Globus pallidus (tissue), 1 donor: ENCODE measurements at places on chromosomes 2 and 18.
A peak's percentile ranks its signal among the peaks of the same experiment; 100 is the strongest.

DNA sequence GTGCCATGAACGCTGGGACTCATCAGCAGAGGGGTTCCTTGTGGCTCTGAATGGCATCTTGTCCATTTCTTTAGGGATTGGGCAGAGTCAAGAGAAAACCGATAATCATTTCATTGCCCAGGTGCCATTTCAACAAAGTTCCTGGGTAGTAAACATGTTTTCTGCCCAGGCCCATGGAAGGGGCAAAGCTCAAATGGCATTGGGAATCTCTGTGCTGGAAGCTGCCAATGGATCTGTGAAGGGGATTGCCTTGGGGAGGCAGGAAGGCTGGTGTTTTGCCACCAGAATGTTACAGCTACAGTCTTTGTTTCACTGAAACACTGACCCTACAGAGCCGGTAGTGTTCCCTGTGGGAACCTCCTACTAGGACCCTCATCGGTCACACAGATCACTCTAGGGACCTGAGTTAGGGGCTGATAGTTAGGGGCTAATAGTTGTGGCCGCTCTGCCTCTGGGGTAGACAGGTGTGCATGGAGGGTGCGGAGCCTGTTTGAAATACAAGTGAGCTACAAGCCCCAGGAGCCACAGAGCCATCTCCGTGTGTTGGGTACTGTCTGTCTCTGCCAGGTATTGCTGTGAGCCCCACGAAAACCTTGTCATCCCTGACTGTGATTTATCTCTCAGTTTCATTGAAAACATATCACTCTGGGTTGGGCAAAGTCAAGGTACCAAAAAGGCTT, 224.4 kb upstream of the COPS8 start:
- no peak for DNase-seq

DNA sequence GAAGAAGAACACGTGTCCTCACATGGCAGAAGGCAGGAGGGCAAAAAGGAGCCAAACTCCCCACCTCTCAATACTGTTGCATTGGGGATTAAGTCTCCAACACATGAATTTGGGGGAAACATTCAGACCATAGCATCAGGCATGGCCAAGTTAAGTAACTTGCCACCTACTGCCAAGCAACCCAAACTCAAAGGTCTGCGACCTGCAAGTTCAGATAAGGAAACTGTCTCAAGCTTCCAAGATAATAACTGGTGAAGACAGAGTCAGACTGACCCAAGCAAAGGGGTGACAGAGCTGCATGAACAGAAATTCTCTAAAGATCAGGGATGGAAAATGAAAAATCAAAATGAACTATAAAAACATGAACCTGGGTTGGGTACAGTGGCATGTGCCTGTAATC, 188.7 kb upstream of the SIX3 start:
- no peak for DNase-seq

- no peak for DNase-seq
Observed at GRCh38 chr18:29071869-29072268, 894.9 kb upstream of the CDH2 start.

GRCh38 chr2:148052687-148053086, 31.8 kb downstream of the MBD5 start:
- no peak for DNase-seq

GRCh38 chr2:171146633-171147032, 14.1 kb downstream of the TLK1 start:
- DNase-seq = no peak

- DNase-seq = no peak
Observed at GRCh38 chr2:41038408-41038807, 586.5 kb upstream of the SLC8A1 start.

DNA sequence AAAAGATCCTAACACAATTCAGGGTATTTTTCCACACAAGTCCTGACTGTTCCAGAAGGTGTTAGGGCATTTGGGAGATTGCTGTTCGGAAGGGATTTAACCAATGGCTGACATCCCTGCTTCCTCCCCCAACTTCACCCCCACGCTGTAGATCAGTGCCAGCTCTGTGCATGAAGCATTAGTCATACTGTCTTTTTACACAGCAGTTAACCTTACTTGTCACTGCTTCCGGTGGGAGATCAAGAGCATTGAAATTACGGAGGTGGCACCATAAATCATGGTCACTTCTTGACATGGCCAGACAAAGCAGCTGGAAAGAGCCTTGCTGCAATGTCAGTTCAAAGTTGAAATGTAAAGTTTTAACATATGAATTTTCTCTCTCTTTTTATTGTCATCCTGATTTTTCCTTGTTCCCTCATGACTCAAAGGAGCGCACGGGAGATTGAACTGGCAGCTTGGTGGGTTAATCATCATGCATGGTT, 70.2 kb downstream of the HRH4 start:
- DNase-seq = no peak

GRCh38 chr2:128693743-128694029, 375.0 kb upstream of the HS6ST1 start:
- DNase-seq = no peak

- DNase-seq = peak; percentile 26
Observed at GRCh38 chr2:118124288-118124891, 36.1 kb downstream of the INSIG2 start.

DNA sequence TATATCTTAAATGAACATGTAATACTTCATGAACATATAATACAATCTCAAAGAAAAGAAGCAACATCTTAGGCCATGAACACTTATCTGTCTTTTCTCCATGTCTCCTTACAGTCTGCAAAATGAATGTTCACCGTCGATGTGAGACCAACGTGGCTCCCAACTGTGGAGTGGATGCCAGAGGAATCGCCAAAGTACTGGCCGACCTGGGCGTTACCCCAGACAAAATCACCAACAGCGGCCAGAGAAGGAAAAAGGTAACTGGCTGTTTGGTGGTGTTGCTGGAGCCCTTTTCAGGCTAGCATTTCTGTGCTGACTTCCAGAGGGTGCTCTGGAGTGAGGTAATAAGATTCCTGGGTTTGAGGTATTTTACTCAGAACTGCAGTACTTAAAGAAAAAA, 295.9 kb upstream of the EPAS1 start:
- DNase-seq = no peak

- no peak for DNase-seq
Observed at GRCh38 chr2:215899141-215900074, 113.9 kb downstream of the MREG start.

DNA sequence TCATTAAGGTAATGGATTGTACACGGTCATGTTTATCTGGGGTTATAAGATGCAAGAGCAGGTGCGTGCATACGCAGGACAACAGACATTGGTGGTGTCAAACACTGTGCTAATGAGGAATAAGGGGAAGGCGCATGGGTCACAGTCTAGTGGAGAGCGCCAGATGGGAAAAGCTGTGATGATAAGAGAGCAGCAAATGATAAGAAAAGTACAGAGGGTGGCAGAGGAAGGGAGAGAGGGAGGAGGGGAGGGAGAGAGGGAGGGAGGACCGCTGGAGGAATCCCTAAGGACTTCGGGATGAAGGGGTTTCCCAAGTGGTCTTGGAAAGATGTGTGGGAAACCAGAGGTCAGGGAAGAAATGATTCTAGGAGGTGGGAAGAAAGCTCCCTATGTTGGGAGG, 2.9 kb downstream of the TNFRSF11A start:
- DNase-seq = no peak

- no peak for DNase-seq
Observed at GRCh38 chr2:127091886-127092285, 15.1 kb downstream of the BIN1 start.

DNA sequence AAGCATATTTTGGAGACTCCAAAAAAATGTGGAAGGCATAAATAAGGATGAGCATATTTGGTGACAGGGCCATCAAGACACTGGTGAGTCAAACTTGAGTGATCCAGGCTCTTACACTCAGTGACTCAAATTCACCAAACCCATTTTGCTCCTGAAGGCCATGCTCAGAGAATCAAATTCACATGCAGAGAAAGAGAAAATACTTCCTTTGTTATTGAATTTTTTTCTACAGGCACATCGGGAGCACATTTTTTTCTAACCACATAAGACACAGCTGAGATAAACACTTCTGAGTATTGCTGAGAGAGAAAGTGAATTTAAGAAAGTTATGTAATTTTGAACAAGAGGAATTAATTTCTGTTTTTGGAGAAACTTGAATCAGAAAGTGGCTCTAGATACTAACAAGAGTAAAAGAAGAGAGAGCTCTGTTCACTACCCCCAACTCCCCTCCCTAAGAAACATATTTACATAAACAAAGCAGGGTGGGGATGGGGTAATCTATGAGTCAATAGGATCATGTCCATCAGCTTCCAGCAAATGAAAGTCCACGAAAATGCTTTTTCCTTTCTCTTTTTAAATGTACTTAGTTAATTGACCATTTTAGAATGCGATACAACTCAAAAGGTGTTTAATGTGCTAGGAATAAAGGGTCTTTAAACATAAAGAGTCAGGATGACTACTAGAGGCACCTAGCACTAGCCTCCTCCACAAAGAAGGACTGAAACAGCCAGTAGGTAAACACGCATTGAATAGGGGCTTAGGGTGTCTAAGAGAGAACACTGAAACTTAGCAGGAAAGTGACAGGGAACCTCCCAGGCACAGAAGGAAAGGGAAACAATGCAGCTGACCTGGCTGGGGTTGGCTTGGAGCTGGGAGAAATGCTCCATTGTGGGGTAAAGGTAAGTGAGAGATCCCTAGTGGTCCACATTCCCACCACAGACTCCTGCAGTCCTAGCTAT, 152.3 kb downstream of the KCNE4 start:
- no peak for DNase-seq

- no peak for DNase-seq
Observed at GRCh38 chr18:24003903-24004640, 10.5 kb upstream of the TTC39C start.

GRCh38 chr2:81467096-81467495, 1162.5 kb upstream of the LRRTM1 start:
- DNase-seq = no peak

- DNase-seq = no peak
Observed at GRCh38 chr2:176650104-176650837, 381.0 kb downstream of the MTX2 start.

DNA sequence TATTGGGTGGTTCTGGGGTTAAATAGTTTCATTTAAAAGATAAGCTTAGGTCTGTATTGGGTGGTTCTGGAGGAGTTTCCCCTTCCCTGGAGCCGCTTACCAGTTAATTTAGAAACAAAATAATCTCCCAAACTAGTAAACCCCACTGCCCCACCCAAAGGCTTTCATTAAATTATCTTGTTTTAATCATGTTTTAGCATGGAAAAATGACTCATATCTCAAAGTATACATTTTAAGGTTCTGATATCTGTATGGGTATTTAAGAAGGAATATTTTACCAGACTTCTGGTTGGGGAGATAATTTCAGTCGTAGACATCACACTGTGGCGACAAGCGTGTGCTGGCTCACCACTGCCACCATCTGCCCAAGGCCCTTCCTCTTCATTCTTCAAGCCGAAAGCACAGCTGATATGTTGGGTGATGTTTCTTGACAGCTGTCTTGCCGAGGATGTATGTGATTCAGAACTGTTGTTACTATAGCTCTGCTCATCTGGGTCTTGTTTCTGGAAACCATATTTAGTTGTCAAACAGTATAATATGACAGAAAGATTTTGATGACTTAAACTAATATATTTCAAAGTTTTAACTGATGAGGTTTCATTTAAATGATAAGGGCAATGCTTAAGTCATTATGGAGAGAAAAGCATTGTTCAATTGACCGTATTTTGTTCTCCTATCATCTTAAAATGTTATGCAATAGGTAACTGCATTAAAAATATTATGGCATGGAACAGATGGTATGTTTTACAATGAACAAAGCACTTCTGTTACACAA, 5.1 kb downstream of the FIGLA start:
- peak; percentile 55 for DNase-seq

- no peak for DNase-seq
Observed at GRCh38 chr2:17853799-17854198, 24.7 kb upstream of the KCNS3 start.

GRCh38 chr18:44848644-44849335, 168.1 kb downstream of the SETBP1 start:
- no peak for DNase-seq

DNA sequence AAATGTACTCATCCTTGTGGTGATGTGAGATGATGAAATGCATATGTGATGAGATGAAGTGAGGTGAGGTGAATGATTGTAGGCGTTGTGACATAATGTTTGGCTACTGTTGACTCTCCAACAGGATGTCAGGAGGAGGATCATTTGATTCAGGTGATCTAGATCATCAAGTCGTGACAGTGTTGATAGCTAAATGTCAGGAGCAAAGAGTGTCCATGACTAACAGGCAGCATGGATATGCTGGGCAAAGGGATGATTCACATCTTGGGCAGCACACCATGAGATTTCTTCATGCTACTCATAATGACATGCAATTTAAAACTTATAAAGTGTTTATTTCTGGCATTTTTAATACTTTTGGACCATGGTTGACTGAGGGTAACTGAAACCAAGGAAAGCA, 40.2 kb upstream of the UBXN4 start:
- no peak for DNase-seq

DNA sequence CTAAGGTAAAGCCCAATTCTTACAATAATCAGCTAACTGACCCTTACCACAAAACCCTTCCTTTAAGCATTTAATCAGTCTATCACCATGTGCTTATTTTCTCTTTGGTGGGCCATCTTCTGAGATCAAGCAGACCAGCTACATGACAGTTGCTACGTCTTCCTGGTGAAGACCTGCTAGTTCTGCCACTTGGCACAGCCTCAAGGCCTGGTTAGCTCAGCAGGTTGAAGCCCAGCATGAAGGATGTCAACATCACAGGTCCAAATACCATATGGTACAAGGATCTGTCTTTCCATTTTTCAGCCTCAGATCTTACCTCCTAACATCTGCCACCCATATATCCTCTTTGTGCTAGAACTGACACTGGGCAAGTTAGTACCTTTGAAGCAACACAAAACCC, 636.9 kb downstream of the LRP1B start:
- DNase-seq = no peak

- DNase-seq = no peak
Observed at GRCh38 chr2:78992807-78993517, 32.5 kb upstream of the REG3G start.

DNA sequence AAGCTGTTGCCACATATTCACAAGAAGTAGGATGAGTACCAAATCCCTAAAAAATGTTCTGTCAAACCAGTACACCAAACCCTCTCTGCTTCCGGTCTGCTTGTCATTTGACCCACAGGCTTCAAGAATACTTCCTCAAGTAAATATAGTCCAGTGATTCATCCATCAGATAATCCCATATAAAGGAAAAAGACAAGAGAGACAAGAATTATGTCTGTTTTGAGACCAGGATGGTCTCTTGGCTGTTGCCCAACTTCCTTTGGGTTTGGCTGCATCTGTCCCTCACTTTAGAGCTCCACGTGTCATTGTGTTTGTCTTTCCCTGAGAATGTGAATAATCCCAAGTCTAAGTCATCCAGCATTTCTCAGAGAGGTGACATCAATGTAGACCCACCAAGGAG, 91.5 kb upstream of the NRP2 start:
- DNase-seq = no peak

- DNase-seq = no peak
Observed at GRCh38 chr2:238409341-238410199, 17.2 kb upstream of the ASB1 start.

- DNase-seq = no peak
Observed at GRCh38 chr2:12797815-12798214, 81.1 kb downstream of the TRIB2 start.

- DNase-seq = no peak
Observed at GRCh38 chr18:850960-851359, 38.9 kb upstream of the YES1 start.

GRCh38 chr2:46976556-46977279, 61.1 kb upstream of the MCFD2 start:
- DNase-seq = no peak

GRCh38 chr2:162012565-162013058, 61.4 kb downstream of the DPP4 start:
- DNase-seq = no peak
